ENCODE measurements at places on chromosomes 7 and 10. TPM values are rescaled to one million over a fixed set of nuclear protein-coding genes. Genes with fewer than 3 reads are reported as not detected.

The COL1A2 gene
- 6,748 TPM for total RNA-seq

GRCh38 chr10:78348411-78349164, 314.9 kb downstream of the RPS24 start:
- no peak for DNase-seq
- no peaks in the 10 kb centered on the region for H3K4me1 ChIP-seq
- H3K36me3 ChIP-seq = no peaks in the 10 kb centered on the region
- H3K27ac ChIP-seq = no peak overlapping the region

DNA sequence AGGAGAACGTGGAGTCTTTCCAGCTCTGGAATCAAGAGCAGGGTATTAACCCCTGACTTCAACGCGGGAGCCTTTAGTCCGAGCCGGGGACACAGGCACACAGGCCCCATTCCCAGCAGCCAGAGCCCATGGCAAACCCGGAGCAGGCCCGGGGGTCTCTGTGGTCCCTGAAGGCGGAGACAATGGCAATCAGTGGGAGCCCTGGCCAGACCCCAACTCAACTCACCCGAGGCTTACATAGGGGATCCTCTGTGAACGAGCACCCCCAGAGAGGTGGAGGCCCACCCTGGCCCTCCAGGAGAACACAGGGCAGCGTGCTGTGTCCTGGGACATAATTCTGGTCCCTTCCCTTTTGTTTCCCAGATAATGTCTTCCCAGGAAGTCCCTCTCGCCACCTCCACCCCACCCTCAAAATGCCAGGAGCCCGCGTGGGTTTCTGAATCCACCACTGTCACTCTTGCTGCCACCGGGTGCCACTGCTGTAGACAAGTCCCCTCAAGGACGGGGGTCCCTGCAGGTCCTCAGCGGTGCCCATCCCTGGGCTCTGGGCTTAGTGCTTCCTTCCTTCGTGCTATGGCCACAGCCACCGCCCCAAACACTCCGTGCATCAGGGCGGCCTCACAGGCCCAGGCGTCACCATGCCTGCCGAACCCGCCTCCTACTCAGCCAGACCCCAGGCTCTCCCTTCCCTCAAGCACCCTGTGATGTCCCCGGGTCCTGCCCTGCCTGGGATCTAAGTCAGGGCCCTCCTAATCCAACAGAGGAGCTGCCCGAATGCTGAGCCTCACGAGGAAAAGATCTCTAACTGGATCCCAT, 28.6 kb upstream of the PPP2R2D start:
- DNase-seq = no peak
- no peaks in the 10 kb centered on the region for H3K27me3 ChIP-seq
- H3K4me1 ChIP-seq = no peaks in the 10 kb centered on the region
- H3K4me3 ChIP-seq = no peak overlapping the region
- H3K27ac ChIP-seq = no peak overlapping the region
- H3K36me3 ChIP-seq = no peaks in the 10 kb centered on the region

GRCh38 chr10:13231190-13231589, 3.0 kb downstream of the UCMA start:
- H3K27me3 ChIP-seq = peaks cover 7% of the 10 kb centered on the region
- DNase-seq = no peak
- H3K27ac ChIP-seq = no peak overlapping the region
- H3K36me3 ChIP-seq = no peaks in the 10 kb centered on the region

The A1CF gene
- total RNA-seq = not detected

The ERV3-1 gene
- total RNA-seq = 20.2 TPM

DNA sequence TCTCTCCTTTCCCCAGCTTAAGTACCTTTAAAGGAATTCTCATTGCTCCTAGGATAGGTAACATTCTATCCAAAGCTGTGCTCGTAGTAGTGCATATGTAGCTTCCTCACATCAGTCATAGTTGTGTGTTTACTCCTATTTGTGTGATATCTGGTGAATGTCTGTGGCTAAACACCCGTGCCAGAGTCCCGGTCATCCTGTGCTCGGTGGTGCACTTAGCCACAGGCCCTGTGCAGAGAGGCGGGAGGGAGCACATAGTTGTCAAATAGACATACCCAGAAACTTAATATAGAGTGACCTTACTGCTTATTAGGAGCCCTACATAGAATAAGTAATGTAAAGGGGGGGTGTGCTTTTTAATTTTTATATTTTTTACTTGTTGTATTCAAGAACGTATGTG, 76.6 kb downstream of the RBM33 start:
- H3K27me3 ChIP-seq = no peaks in the 10 kb centered on the region
- peaks cover 11% of the 10 kb centered on the region for H3K36me3 ChIP-seq
- no peaks in the 10 kb centered on the region for H3K4me1 ChIP-seq

- H3K4me1 ChIP-seq = no peaks in the 10 kb centered on the region
- H3K4me3 ChIP-seq = no peak overlapping the region
- no peaks in the 10 kb centered on the region for H3K27me3 ChIP-seq
- H3K27ac ChIP-seq = no peak overlapping the region
- DNase-seq = no peak
Measured at GRCh38 chr7:14973712-14974428, 71.3 kb upstream of the DGKB start.

DNA sequence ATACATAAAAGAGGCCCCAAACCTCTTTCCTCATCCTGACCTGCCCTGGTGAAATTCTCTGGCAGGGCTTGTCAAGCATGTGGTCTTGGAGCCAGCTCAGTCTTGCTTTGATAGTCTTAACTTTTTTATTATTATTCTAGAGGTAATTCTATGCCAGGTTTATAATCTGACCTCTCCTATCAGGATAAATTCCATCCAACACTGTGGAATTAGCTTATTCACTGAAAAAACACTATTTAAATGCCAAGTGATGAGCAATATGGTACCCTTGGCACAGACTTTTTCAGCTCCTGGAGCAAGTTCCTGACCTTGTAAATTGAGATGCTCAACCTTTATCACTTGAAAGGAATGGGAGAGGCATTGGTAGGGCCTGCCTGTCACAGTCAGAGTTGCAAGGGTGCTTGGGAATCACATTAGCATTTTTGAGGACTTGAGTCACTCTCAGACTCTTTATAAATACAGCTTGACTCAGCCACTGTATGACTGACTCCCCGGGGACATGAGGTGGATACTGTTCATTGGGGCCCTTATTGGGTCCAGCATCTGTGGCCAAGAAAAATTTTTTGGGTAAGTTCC, at the start of gene CPA4:
Gene CPA4, plus strand, starts transcription at position 480 of the 576 bp plus-strand sequence. Its CDS starts 20 bp downstream, at position 500.
- peaks cover 41% of the 10 kb centered on the region for H3K4me1 ChIP-seq
- peak within 1 kb of the TSS; percentile 88 for H3K27ac ChIP-seq

- no peaks in the 10 kb centered on the region for H3K27me3 ChIP-seq
- peaks cover 7% of the 10 kb centered on the region for H3K4me1 ChIP-seq
- no peaks in the 10 kb centered on the region for H3K36me3 ChIP-seq
- peak overlapping the region; percentile 88 for H3K4me3 ChIP-seq
Measured at GRCh38 chr7:10973942-10974911, 555 bp downstream of the PHF14 start.

- no peak overlapping the region for H3K4me3 ChIP-seq
- no peaks in the 10 kb centered on the region for H3K4me1 ChIP-seq
- H3K27ac ChIP-seq = no peak overlapping the region
- no peaks in the 10 kb centered on the region for H3K36me3 ChIP-seq
- H3K27me3 ChIP-seq = no peaks in the 10 kb centered on the region
Measured at GRCh38 chr7:158369290-158369689, 218.3 kb downstream of the PTPRN2 start.

DNA sequence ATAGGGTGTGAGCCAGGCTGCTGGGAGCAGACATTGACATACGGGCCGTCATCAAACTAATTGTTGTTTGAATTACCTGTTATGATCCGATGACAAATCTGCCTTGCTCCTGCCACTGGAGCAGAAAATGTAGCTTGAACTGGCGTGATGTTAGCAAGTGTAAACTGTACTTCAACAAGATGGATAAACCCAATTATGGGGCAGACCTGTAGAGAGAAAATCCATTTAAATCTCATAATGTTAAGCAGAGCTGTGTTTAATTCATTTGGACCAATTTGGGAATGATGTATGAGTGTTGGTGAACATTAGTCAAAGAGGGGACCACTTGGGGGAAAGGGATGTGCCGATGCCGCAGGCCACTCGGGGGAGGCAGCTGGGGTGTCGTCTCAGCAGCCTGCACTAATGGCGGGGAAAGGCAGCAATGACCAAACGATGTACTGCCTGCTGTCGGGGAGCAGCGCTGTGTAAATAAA, 27.4 kb downstream of the TCF7L2 start:
- H3K27ac ChIP-seq = no peak overlapping the region
- no peak for DNase-seq
- H3K4me1 ChIP-seq = peaks cover 5% of the 10 kb centered on the region
- no peaks in the 10 kb centered on the region for H3K27me3 ChIP-seq
- no peak overlapping the region for H3K4me3 ChIP-seq
- H3K36me3 ChIP-seq = peaks cover 5% of the 10 kb centered on the region

- H3K36me3 ChIP-seq = peaks cover 8% of the 10 kb centered on the region
- no peak overlapping the region for H3K27ac ChIP-seq
- no peaks in the 10 kb centered on the region for H3K4me1 ChIP-seq
- H3K27me3 ChIP-seq = no peaks in the 10 kb centered on the region
Measured at GRCh38 chr10:12013926-12014325, 28.7 kb downstream of the UPF2 start.

The TFEC gene
- 1.8 TPM for total RNA-seq

The LRRD1 gene
- 0.27 TPM for total RNA-seq

The TMEM140 gene
- total RNA-seq = 0.27 TPM

The KAT6B gene
- total RNA-seq = 21.7 TPM

DNA sequence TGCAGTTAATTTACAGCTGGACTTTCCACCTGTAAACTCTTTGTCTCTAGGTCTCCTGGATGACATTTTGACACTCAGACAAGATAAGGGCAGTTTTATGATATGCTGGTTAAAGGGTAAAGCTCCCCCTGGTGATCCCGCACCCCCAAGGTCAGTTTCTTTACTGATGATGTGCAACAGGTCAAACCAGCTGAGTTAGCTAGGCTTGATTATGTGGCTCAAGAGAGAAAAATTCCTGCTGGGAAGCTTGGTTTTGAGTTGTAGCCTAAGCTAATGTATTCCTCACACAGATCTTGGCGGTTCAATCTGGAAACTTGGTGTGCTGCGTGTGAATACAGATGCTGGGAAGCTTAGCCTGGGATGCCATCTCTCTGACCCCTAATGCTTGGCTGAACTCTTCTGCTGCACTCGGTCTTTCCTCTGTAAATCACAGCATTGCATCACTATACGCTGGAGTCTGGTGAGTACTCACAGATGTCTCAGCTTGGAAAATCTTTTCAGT, 11.4 kb upstream of the AKR1D1 start:
- DNase-seq = no peak
- no peaks in the 10 kb centered on the region for H3K4me1 ChIP-seq
- H3K36me3 ChIP-seq = no peaks in the 10 kb centered on the region
- no peak overlapping the region for H3K4me3 ChIP-seq
- no peak overlapping the region for H3K27ac ChIP-seq
- no peaks in the 10 kb centered on the region for H3K27me3 ChIP-seq

The ACSM6 gene
- not detected for total RNA-seq

The SOSTDC1 gene
- total RNA-seq = 0.14 TPM

The HOXA7 gene
- not detected for total RNA-seq

The SPDYE16 gene
- not detected for total RNA-seq

GRCh38 chr7:155069992-155070751, at the start of gene HTR5A:
TSS of gene HTR5A (plus strand) at chr7:155070324. CDS start at chr7:155070900, 576 bp downstream.
- peak; percentile 67 for DNase-seq
- no peak within 1 kb of the TSS for H3K27ac ChIP-seq
- no peaks in the 10 kb centered on the region for H3K36me3 ChIP-seq
- peaks cover 3% of the 10 kb centered on the region for H3K4me1 ChIP-seq
- H3K27me3 ChIP-seq = peaks cover 2% of the 10 kb centered on the region

All from astrocyte (in vitro differentiated cells and primary cell).